ENCODE measurements at places on chromosomes 3 and 15. TPM values are rescaled to one million over a fixed set of nuclear protein-coding genes. Genes with fewer than 3 reads are reported as not detected.

Gene GOLGA8M
- polyA plus RNA-seq, result not detected

Gene ASB14
- polyA plus RNA-seq, result 0.66 TPM

Gene CKMT1B
- polyA plus RNA-seq, result not detected

GRCh38 chr15:80115021-80115420 is 37.8 kb upstream of the FAH start:
- DNase-seq, result no peak

DNA sequence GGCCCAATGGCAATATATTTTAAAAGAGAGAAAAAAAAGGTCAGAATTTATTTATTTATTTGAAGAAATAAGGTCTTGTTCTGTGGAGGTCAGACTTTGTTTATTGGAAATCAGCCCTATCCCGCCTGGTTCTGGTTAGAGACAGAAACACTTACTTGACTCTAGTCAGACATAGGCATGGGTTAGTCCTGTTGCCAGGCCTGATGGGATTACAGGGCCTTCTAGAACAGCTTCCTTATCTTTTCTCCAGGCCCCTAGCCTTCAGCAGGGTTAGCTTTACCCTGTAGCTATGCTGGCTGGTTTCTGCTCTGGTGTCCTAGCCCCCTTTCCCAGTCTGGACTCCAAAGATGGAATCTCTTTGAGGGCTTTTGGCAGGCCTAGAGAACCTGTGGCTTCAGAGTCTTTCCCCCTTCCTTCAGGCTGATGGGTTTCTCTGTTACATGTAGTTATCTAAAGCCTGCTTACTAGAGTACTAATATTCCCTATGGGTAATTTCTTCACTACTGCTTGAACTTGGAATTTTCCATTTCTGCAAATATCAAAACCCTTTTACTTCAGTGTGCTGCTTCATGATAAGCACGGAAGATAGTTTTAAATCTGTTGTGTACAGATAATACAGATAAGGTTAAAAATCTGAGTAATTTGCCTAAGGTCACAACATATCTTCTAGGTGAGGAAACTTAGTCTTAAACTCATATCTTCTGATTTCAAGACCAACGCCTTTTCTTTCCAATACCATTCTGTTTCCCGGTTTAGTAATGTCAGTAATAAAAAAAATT is 10.6 kb downstream of the IREB2 start:
- no peak for DNase-seq

GRCh38 chr3:57646723-57647122 is 46.2 kb downstream of the DENND6A start:
- peak; percentile 18 for DNase-seq

GRCh38 chr3:153079386-153079785 is 82.6 kb upstream of the RAP2B start:
- no peak for DNase-seq

- DNase-seq, result no peak
Observed at GRCh38 chr3:172061724-172062184, 22.4 kb downstream of the FNDC3B start.

DNA sequence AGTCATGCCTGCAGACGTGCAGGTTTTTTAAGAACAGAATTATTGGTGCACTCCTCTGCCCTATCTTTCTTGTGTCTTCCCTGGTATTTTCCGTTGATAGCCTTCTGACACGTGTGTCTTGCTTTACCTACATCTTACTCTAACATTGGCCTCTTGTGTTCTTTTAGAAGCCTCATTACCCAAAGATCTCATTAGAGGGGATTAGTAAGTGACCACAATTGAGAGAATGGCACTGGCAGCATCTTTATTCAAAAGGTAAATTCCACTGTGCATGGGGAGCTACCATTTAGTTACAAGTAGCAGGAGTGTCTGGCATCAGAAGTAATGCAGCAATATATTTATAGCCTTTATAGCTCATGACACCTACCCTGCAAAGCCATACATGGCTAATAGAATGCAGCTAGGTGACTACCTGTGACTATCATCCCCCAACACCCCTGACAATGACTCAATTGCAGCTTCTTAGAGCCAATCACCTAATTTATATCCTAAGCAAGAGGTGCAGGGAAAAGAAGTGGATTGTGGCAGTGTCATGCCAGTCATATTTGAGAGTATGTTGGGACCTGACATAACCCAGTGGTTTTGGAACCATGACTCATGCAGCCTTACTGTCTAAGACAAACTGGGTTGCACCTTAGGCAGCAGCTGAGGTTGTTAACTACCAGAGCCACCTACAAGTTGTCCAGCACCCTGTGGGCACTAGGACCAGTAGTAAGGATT is 164.8 kb downstream of the GRM7 start:
- no peak for DNase-seq
